ENCODE measurements at places on chromosomes 6 and 20. TPM values are rescaled to one million over a fixed set of nuclear protein-coding genes. Genes with fewer than 3 reads are reported as not detected.
A peak's percentile ranks its signal among the peaks of the same experiment; 100 is the strongest.

DNA sequence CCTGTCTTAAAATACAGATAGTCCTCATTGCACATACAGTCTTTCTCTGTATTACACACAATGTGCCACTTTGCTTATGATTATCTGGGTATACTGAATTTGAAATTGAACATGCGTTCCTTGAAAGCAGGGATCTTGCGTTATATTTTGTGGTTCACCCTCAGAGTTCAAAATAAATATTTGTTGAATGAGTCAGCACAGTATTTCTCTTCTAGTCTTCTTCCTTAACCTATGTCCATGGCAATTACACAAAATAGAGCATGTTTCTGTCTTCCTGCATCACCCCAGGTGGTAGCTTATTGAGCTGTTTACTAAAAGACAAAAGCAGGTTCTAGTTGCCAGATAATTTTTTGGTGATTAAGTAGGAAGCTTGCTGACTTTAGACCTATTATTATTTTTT is 272.9 kb upstream of the FERMT1 start:
- DNase-seq, result peak; percentile 36

DNA sequence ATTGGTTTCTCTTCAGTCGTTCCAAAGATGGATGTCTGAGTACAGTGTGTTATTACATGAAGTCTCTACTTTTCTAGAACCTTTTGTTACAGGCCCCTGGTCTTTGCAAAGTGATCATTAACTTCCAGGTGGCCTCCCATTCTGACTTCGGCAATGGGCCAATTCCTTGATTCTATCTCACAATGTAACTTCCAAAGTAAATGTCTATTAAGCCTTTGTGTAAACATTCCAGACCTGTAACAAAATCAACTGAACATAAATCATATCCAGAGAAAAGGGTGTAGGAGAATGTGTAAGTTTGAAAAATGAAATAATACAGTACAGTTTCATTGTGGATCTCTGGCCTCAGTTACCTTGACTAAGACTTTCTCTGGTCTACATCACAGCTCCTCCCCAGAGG is 187.8 kb upstream of the JAG1 start:
- DNase-seq, result peak; percentile 54

GRCh38 chr6:143545976-143546547 is 34.5 kb upstream of the FUCA2 start:
- DNase-seq, result peak; percentile 34

- peak; percentile 16 for DNase-seq
These were observed 549 bp downstream of the ANKRD6 start for GRCh38 chr6:89433252-89434149.

TGM6 gene
- not detected for total RNA-seq

DNA sequence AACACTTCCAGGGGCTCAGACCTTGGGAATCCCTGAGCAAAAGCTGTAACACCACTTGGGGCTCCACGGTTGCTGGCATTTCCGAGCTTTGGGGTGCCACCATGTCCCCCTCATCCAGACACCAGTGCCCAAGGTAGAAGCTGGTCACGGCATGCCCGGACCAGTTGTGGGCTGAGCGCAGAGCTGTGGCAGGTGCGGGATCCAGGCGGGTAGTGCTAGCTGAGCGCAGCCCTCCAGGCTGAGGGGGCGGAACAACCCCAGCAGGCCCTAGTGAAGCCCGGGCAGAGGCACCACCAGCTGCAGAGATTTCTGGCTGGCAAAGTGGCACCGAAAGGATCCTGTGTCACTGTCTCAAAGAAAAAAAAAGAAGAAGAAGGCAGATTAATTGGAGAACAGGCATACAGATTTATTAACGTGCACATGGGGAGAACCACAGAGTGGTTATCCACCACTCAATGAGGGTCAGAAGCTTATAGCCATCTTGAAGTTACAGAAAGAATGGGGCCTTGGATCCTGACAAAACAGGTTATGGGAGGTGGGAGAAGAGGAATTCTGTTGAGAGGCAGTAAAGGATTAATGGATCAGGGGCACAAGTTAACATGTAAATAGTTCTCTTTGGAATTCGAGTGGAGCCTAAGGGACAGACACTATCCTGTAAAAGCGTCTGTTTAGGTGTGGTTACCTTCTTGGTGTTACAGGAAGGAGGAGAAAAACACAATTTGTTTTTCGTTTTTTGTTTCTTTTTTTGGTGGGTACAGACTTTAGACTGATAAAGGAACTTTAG is 107.5 kb downstream of the CD24 start:
- no peak for DNase-seq

CD83 gene
- total RNA-seq, result 8.9 TPM

DNA sequence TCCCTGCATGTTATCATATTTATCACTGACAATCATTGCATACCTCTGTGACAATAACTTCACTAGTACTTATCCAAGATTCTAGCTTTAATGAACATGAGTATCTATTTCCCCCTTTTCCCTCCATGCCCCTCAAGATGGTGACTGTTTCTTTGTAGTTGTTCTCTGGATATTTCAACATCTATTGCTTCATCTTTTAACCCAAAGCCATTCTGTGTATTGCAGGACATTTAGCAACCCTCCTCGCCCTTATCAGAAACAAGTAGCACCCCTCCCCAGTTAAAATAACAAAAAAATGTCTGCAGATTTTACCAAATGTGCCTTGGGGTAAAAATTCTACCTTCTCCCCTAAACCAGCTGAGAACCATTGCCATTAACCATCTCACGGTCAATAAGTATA is 979.8 kb upstream of the MANEA start:
- no peak for DNase-seq

- DNase-seq, result no peak
These were observed 291.4 kb downstream of the PLCB1 start for GRCh38 chr20:8423482-8423881.

- DNase-seq, result peak; percentile 28
These were observed 40.8 kb downstream of the CHMP4B start for GRCh38 chr20:33851842-33852466.

DNA sequence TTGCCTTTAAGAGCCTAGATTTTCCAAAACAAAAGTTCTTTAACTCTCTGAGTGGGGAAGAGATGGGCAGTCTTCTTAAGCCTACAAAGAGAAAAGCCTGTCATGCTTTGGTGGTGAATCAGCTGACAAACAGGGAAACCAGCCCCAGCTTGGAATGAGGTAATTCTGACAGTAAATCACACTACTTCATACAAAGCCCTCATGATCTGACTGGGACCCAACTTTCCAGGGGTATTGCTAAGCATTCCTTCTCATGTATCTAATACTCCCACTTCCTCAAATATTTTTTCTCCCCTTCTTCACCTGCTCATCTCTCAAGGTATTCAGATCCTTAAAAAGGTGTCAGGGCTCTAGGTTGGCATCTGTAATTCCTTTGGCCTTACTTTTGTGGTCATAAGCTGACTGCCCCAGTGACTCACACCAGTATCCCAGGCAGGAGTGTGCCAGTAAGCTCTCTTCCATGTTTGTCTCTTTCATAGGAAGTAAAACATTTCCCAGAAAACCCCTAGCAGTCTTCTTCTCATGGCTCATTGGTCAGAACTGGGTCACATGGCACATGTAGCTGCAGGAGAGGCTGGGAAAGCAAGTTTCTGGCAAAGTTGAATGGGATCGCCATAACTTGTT is 15.0 kb upstream of the TBC1D22B start:
- peak; percentile 100 for DNase-seq

DNA sequence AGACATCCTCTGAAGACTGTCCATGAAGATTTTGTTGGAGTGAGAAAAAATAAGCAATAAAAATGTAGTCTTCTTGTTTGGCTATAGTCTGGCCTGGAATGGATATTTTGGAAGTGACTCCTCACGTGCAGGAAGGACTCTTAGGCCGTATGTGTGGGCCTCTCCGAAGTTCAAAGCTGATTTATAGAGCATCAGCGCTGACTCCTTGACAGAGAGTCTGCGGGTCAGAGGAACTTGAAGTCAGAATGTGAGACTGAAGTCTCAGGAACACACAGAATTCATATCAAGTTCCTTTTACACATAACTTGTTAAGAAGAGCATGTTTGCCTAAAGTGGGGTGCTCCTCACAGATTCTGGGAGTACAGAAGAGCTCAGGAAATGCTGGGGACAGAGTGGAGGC is 36.1 kb downstream of the EDN3 start:
- no peak for DNase-seq

STMN3 gene
- 2.6 TPM for total RNA-seq

DNA sequence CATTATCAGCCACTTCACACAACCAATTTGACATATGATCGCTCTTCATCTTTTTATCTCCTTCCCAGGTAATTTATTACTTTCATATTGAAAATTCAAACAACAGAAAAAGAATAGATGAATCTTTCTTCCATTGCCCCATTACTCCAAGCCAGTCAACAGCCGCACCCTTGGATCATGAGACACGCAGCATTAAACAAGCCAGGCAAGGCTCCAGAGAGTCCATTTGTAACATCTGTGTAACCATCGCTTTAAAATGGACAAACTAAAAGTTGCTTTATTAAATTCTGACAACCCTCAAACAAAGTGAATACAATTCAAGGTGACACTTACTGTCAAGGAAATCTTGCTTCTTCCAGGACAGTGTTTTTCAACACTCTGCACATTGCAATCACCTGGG is 200.3 kb downstream of the EPM2A start:
- DNase-seq, result no peak

MAPK13 gene
- total RNA-seq, result 4.0 TPM

GRCh38 chr20:6698056-6698455 is 69.4 kb upstream of the BMP2 start:
- peak; percentile 67 for DNase-seq

GRCh38 chr6:157625764-157626163 is 197.3 kb upstream of the SNX9 start:
- DNase-seq, result no peak

GRCh38 chr6:106520711-106521401 is 108.4 kb downstream of the RTN4IP1 start:
- DNase-seq, result no peak

DNA sequence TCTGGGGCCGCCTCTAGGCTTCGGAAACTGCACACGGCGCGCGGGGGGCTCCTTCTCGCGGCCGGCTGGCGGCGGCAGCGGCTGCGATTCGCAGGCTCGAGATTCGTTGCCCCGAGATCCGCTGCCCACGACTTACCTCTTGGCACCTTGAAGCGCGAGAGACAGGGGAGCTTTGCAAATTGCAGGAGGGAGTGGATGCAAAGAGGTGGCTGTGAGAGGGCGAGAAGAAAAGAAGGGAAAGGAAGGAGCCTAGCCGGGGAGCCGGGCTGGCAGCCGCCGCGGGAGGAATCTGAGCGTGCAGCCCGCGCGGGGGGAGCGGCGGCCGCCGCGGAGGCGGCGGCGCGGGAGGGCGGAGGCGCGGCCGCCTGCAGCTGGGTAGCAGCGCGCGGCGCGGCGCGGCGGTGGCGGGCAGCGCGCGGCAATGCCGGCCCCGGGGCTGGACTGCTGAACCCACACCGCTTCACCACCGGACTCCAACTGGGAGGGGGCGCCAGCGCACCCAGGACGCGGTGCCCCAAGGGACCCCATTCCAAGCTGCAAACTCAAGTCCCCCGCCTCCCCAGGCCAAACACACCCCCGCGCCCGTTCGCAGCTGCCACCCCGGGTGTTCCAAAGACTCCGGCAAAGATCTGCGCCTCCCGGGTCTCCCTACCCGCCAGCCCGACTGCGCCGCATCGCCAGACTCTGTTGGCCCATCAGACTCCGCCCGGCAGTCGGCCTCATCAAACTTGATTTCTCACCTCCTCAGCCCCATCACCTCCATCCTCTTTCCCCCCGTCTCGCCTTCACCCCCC is 44.2 kb upstream of the SUPT3H start:
- DNase-seq, result peak; percentile 87

- DNase-seq, result no peak
These were observed 100.0 kb upstream of the TAB2 start for GRCh38 chr6:149217466-149217888.

LPA gene
- total RNA-seq, result not detected

DNA sequence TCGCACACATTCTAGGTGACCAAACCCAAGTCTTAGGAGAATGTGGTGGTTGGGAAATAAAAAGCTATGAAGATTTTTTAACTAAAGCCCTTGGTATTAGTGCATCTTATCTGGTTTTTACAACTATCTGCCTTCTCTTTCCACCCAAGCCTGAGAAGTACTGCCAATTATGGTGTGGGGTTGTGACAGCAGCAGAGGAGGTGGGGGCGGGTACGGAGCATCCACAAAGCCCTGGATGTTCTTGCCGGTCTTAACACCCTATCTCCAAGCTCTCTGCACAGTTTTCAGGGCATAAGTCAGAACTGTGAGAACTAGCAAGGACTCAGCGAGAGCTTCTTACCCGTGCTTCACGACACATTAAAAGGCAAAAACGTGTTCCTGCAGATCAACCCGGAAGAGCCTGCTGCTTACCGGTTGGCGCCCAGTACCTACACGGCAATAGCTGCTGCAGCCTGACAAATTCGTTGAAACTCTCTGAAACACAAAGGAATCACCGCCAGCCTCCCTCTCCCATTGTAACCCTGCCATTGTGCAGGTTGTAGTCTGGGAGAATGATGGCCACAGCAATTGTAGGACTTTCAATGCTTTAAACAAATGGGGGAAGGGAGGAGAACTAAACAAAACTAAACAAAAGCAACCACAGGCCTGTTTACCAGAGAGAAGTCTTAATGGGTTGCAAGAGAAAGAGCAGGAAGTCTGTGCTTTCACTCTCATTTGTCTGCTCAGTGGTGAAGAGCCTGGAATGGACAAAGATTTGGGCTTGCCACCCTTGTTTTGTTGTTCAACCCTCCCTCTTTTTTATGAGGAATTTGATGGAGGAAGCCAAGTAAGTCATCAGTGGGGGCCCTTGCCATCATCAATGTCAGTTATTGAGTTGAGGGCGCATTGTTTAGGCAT is 461.0 kb upstream of the JARID2 start:
- DNase-seq, result peak; percentile 43

TUBB1 gene
- total RNA-seq, result 0.17 TPM

DNA sequence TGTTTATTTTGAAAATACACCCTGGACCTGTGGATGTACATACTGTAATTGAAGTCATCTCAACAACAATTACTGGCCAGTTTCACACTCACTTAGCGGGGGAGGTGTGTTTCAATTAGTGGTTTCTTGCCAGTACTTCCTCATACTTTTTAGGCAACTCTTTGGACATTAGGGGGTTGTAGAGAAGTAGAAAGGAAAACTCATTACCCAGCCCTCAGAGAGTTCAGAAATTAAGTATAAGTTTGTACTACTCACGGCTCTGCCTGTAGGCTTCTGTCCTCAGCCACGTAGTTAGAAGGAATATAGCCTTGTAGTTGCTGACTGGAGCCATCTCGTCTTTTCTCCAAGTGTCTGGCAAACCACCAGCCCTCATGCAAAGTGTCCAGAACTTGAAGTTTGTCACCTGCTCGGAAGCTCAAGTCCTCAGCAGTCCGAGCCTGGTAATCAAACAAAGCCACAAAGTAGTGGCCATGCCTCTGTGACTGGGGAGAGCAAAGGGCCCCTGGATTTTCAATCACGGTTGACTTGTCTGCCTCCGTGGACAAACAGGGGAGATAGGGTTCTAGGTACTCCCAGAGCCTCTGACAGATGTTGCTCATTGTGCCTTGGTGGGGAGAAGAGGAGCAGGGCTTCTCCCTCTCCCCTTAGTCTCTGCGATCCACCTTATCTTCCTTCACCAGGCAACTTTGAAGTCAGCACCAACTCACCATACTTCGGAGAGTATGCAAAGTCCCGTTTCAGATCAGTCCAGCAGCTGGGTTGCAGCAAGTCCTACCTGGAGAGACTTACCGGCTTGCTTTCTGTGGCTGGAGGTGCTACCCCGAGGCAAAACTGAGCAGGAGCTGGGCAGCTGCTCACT is 749 bp downstream of the FRK start:
- DNase-seq, result peak; percentile 47

- DNase-seq, result no peak
These were observed 22.6 kb upstream of the XRN2 start for GRCh38 chr20:21280522-21281016.
